ENCODE measurements at places on chromosomes 6 and 20.

DNA sequence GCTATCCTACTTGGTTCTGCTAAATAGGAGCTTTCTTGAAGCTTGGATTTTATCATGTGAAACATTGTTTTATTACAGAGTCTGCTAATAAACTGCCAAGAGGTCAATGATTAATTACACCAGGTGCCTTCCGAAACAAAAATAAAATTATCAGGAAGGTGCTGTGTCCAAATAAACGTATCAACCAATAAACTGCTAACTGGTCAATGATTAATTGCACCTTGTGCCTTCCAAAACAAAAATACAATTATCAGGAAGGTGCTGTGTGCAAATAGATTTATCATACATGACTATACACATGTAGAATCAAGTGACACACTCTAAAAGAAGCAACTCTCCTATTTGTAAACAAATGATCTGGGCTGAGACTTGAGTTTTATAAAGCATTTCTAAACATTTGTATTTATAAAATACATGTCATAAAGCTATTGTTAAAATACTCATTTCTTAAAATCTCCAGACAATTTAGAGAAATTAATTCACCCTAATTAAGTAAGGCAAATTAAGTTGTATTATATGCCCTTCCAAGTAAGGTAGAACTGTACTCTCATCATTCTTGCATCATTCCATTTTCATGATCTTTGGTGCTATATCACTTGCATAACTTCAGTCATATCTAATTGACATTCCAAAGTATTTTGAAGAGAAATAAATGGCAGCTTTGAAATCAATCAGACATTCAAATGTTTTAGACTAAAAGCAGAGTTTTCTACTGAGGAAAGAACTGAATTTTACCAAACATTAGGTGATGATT lies 26.8 kb downstream of the SPTLC3 start:
- DNase-seq: no peak

DNA sequence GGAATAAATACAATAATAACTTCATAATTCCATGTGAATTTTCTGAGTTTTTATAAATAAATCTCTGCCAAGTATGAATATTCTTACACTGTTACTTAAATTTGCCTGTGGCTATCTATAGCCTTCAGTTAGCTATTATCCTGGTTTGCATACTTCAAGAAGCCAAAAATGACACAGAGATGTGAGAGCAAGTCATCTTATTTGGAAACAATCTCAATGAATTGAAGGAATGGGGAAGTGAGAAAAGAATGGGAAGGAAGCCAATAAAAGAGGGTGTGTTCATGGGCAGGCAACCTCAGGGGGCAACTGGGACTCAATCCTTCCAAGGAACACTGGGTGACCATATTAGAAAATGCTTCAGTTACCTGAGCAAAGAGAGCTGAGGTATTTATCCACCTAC lies 9.9 kb downstream of the HAO1 start:
- no peak for DNase-seq

- DNase-seq: no peak
Observed at GRCh38 chr6:30062471-30063178, 1.6 kb downstream of the POLR1H start.

DNA sequence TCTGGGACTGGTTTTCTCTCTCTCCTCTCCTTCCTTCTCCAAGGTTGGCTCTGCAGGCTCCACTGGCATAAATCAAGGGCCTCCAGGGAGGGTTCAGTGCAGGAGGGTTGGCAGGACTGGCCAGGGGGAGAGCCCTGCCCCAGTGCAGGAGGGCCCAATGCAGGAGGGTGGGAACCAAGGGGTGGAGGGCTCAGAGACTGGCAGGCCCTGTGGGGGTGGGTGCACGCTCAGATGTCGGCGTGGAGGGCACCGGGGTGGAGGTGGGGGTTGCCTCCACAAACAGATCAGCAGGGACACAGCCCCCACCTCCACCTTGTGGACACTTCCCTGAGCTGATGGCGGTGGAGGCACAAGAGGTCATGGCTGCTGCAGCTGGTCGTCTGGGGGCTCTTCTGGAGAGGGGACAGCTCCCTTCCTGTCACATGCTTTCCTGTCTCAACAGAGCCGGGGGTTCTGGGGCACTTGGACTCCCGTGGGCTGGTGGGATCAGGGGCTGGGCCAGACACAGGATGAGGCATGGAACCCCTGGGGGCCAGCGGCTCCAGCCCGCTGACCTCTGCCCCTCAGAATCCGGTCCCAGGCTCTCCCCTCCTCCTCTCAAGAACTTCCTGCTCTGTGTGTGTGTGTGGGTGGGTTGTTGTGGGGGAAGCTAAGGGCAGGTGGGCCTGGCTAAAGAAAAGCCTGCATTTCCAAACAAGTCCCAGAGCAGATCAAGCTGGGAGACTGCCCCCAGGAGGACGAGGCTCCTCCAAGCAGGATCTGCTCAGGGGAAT lies 2.7 kb upstream of the ABHD16B start:
- DNase-seq: no peak

GRCh38 chr6:10407674-10408054 lies 7.2 kb downstream of the TFAP2A start:
- no peak for DNase-seq

- no peak for DNase-seq
Observed at GRCh38 chr6:159108426-159108985, 60.7 kb upstream of the FNDC1 start.

All from stimulated activated CD4-positive, alpha-beta T cell treated with anti-CD3 and anti-CD28 coated beads, TNF-alpha, amount 100 ng/mL, for 48 hours (primary cell).